ENCODE measurements at places on chromosomes 6 and 20.

GRCh38 chr20:17636523-17637412 is 45.3 kb downstream of the RRBP1 start:
- no peak for DNase-seq

DNA sequence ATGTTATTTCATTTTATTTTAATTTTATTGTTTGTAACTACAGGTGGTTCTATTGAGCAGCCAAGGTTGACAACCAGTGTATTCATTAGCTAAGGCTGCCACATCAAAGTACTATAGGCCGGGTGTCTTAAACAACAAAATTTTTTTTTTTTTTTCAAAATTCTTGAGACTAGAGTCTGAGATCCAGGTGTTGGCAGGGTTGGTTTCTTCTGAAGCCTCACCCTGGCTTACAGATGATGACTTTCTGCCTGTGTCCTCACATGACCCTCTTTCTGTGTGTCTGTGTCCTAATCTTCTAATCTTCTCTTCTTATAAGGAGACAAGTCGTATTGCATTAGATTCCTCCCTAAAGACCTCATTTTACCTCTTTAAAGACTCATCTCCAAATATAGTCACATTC is 208.4 kb downstream of the MANEA start:
- no peak for DNase-seq

- DNase-seq, result no peak
Measured at GRCh38 chr6:3278691-3279090, 19.9 kb downstream of the PSMG4 start.

GRCh38 chr6:138017166-138017757 is 90.0 kb downstream of the PERP start:
- no peak for DNase-seq

DNA sequence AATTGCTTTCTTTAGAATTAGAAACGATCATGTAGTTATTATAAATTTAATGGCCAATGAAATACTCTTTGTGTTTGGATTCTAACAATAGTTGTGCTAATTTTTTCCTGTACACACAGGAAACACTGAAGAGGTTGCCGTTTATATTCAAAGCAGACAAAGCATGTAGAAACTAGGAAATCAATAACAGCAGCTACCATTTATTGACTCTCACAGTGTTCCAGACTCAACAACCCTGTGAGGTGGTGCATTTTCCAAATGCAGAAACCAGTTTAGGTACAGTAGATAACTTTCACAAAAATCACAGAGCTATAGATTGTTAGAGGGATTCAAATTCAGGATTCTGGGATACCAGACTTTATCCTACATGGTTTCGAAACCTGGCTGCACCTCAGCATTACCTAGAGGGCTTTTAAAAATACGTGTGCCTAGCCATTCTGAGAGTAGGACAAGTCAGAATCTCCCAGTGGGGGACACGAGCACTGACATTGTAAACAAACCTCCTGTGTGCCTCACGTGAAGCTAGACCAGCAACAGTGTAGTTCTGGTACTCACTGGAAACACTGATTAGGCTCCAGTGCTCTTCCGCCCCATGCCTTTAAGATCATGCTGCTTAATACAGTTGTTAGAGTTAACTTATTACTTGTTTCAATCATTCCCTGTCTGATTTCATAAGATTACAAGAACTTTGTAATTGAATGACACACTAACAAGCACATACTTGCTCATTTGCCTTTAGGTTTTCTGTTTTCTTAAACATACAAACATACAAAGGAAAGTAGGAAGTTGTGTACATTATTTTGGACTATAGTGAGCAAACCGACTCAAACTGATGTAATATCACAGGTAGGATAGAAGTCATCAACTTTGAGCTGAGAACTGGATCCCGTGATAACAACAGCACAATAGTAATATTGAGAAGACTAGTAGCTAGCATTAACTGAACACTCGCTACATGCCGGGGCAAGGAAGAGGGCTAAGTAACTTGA is 65.8 kb downstream of the MAP3K4 start:
- no peak for DNase-seq

- DNase-seq, result no peak
Measured at GRCh38 chr6:1087154-1087843, 224.6 kb upstream of the FOXQ1 start.

DNA sequence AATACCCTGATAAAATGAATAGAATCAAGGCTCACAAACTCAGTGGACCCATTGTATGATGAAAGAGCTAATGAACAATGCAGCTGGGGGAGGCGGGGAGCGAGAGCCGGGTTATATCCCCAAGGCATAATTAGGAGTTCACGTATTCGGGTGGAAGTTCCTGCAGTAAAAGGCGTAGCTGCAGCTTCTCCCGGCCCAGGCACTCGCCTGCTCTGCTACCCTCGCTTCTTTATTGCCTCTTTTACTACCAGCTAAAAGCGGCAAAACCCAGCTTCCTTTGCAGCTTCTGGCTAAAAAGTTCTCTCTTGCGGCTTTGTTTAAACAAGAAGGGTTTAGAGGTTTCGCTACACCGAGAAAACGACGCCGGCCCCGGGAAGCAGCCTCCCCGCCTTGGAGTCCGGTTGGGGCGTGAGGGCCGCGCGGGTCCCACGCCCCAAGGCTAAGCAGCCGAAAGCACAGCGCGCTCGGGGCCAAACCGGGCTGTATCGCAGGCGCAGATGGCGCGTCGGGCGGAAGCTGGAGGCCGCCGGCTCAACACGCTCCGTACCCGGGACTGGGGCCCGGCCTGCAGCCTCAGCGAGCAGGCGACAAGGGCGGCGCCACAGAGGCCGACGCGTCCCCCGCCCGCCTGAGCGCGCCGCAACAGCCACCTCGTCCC is 1.6 kb downstream of the ZBTB2 start:
- no peak for DNase-seq

DNA sequence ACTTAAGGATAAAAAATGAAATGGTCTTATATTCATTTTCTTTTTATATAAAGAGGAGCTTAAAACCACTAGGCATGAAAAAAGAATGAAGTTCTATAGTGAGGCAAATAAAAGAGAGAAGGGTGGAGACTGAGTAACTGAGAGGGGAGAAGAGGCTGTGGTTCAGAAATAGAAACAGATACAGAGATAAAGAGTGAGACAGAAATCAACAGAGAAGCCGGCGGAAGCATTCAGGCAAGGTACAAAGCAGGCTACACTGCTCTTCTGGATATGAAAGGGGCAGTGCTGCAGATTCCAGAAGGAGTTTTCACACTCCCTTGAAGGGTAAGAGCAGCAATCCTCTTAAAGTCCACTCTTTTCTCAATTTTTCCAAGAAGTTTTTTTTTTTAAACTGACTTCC is 29.9 kb downstream of the NFATC2 start:
- DNase-seq, result no peak

DNA sequence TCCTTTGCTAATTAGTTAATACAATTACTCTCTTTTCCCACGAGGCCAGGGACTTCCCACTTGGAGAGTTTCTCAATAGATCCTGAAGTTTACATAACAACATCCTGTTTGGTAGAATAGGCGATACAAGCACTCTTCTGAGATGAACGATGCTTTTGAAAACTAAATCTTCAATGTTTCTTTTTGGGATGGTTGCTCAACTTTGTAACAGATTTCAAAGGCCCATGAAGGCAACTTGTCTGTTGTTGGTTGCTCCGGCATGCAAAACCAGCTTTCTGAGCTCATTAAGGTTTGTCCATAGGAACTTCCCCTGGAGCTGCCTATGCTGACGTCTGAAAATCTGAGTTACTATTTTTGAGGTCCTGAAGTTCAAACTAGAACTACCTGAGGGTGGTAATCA is 25.9 kb upstream of the ROS1 start:
- no peak for DNase-seq

GRCh38 chr20:49821381-49821780 is 8.8 kb downstream of the SLC9A8 start:
- no peak for DNase-seq

- DNase-seq, result no peak
Measured at GRCh38 chr6:15791448-15792181, 128.8 kb upstream of the DTNBP1 start.

GRCh38 chr6:107819217-107819616 is 4.9 kb downstream of the SCML4 start:
- DNase-seq, result no peak

DNA sequence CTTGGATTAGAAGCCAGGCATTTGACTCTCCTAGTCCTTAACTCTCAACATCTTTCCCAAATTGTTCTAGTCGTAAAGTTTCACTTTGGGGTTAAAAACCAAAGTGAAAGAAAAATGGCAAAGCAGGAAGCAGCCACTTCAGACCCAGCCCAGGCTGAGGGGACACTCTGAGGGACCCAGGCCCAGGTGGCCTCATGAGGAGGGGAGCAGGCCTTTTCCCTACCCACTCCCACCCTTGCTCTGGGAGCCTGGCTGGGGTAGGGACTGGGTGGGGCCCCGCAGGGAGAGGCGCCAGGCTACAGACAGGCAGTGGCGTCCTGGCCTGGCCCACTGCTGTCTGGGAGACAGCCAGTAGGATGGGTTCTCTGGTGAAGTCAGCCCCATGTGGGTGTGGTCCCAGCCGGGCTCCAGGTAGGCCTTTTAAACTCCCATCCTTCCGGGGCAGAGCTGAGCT is 68.7 kb upstream of the MYL9 start:
- DNase-seq, result no peak

- peak; percentile 36 for DNase-seq
Measured at GRCh38 chr20:38222231-38222922, 38.2 kb downstream of the KIAA1755 start.

GRCh38 chr6:100226811-100227210 is 232.8 kb upstream of the MCHR2 start:
- DNase-seq, result no peak

- DNase-seq, result no peak
Measured at GRCh38 chr20:37315452-37316110, 26.1 kb downstream of the MANBAL start.

DNA sequence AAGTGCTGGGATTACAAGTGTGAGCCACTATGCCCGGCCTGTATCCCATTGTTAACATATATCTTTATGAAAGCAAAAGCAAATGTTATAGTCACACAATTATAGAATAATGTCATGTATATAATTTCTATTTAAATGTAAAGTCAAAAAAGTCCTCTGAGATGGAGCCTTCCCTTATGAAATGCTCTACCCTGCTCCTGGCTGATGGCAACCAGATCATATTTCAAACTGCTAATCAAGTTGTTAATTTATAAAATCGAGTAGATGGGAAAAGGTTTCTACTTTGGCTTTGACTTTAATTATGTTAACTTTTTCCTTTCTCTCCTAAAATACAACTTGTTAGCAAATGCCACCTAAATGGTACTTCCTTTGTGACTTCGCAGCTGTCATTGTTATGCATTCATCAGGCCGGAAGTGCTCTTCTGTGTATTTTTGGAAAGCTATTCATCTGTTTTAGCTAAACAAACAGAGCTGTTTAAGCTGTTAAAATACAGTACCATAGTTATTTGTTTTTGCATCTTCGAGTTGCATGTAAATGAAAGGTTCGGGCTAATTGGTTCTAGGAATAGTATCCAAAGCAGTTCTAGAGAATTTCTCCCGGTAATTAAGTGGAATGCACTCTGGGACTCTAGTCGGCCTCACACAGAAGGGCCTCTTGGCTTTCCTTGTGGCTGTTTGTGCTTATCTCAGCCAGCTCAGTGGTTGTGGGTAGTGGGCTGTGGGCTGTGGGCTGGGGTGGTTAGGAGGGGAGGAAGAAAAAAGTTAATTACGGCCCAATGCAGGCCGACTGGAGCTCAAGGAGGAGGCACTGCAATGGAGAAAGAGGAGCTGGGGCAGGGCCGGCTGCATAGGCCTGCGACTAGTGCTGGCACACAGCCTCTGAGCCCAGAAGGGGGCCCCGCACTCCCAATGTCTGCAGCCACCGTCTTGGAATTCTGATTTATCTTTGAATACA is 34.8 kb downstream of the SLC35D3 start:
- DNase-seq, result no peak

GRCh38 chr20:4600308-4601014 is 121.2 kb upstream of the PRND start:
- no peak for DNase-seq

GRCh38 chr20:44022464-44022863 is 107.8 kb downstream of the TOX2 start:
- DNase-seq, result no peak

DNA sequence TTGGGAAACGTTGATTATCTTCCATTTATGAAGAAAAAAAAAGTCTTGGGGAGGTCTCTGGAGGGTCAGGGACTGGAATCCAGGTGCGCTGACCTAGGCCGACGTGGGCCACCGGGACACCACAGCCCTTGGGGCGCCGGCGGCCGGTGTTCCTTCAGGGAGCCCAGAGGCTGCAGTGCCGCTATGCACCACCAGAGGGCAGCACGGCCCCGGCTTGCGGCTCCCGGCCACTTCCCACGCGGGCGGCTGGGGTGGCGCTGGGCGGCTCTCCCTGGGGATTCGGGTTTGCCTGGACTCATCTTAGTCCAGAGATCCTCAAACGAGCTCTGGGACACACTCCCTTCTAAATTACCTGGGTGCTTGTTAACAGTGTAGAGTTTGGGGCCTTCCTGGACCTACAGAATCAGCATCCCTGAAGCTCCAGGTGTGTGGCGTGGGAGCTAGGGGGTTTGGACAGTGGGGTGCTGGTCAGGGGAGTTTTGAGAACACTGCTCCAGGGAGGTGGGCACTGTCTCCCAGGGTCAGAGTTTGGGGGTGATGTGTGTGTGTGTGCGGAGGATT is 23.0 kb upstream of the GTSF1L start:
- DNase-seq, result peak; percentile 97

- DNase-seq, result no peak
Measured at GRCh38 chr6:113047932-113048331, 700.8 kb downstream of the RFPL4B start.

DNA sequence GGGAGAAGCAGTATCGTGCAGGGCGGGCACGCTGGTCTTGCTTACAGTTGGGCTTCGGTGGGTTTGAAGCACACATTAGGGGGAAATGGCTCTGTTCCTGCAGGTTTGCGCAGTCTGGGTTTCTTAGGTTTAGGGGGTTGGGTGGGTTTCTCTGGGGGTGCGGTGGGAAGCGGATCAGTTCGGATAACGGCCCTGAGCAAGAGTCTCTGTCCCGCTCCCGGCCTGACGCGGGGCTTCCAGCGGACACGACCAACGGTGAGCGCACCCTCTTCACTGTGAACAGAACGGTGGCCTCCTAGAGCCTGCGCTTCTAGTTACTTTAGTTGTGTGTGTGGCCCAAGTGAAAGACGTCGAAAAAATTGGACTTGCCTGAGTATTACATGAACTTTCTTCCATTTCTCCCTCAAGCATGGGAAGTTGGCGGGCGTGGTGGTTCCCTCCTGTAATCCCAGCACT is 635 bp upstream of the ELOVL2 start:
- DNase-seq, result no peak
